ENCODE measurements at places on chromosomes 12 and 14.

DNA sequence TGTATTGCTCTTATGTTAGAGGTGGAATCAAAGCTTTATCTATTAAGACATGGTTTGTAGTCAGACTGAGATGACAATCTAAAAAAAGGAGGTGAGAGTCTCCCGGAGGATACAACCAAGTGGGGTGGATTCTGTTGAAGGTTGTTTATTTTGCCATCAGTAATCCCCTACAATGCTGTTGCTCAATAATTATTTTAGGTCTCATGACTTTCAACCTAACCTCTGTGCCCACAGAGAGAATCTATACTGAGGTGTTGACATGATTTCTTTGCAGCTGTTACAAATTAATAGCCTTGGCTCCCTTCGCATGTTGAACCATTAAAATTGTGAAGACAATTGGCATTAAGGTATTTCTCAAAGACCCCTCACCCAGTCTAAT is 28.7 kb upstream of the FOS start:
- DNase-seq = no peak

GRCh38 chr12:24860546-24860945 is 88.4 kb downstream of the BCAT1 start:
- no peak for DNase-seq

GRCh38 chr12:38477340-38478090 is 160.9 kb downstream of the ALG10B start:
- no peak for DNase-seq

GRCh38 chr14:43449291-43449690 is 1057.8 kb downstream of the FSCB start:
- no peak for DNase-seq

DNA sequence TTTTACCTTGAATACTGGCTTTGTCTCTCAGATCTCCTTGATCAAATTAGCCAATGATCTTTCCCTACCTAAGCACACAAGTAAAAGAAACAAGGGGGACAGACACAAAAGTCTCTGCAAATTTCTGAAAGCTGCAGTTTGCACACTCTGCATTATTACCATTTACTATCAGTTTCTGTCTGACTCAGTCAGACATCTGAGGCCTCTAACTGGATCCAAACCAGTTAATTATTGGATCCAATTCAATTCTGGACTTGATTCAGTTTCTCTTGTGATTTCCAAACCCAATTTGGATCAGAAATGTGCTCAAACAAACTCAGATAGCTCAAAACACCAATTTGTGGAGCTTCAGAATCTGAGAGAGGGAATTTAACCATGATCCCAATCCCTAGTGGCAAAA is 16.6 kb downstream of the SSTR1 start:
- DNase-seq = no peak

DNA sequence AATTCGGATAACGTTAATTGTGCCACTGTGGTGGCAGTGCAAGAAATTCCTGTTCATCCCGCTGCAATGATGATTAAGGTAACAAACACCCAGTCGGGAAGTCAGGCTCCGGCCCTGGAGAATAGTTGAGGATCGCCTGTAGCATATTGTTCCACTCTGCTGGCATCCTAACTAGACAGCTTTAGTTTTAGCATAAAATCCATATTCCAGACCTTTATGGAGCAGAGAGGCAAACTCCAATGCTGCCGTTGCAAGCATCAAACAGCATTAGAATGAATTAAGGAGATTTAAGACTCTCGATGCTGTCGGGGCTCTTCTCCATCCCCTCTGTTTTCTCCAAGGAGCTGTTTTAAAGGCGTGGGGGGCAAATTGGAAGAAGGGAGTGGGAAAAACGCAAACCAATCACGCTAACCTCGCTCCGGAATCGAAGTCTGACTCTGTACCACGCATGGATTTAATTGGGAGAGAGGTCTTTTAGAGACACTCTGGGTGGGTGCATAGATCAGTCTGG is 660.4 kb downstream of the VRK1 start:
- no peak for DNase-seq
